ENCODE measurements at places on chromosomes 12 and 14.

- no peak for DNase-seq
Observed at GRCh38 chr14:104924421-104925213, at the start of gene PLD4. Gene PLD4 (plus strand): TSS chr14:104924879. CDS start chr14:104927141, 2,262 bp downstream.

DNA sequence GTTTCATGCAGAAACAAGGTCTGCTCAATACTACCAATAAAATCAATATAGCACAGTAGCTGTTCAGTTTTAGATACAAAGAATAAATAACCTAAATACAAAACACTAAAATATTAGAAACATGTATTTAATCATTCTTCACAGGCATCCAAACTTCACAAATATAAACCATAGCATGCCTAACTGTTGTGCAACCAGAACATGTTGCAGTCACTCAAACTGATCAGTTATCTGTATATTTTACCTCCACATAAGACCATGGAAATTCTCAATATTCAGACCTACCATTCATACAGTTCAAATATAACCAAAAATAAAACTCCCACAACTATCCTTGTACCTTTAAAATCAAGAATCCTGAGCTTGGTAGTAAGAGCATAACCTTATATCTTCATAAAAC is 83.1 kb upstream of the PAWR start:
- no peak for DNase-seq

DNA sequence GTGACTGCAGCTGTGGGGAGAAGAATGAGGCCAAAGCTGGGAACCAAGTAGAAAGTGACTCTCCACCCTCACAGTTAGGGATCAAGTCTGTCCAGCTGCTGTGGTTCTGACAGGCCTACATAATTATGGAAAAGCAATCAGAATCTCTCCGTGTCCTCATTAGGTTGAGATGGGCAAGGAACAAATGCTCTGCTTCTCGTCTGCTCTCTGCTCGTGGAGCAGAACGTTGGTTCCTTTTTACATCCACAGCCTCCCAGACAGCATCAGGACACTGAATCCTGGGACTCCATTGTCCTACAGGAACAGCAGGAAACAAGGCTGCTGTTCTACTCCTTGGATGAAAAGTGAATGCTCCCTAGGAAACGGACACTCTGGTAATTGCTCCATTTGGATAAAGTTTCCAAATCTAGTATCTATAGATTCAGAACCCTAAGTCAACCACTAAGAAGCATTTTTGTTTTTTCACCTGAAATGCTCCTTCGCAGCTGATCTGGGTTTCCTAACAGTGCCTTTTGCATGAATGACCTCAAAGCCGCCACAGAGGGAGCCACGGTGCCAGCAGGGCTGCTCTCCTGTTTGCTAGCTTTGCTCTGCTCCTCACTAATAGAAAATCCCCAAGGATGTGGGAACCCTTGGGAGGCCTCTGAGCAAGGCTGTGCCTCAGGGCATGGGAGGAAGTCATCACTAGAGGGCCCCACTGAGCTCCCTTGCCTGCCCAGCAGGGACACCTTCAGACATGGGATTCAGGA is 102.0 kb downstream of the EGLN3 start:
- peak; percentile 72 for DNase-seq

DNA sequence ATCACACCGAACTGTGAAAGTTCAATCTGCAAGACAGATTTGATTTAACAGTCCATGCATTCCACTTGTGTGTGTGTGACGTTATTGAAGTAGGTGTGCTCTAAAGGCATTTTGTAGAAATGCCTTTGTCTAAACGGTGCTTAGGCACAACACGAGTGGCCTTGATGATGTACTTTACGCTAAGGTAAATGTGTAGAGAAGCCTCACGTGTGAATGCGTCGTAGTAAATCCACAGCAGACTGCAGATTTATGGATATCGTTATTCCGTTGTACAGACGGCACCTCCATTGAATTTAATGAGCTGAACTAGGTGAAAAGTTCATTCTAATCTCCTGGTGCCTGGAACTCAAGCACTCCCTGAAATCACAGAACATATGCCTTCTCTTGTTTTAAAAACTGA is 202.8 kb upstream of the STXBP6 start:
- DNase-seq = no peak

DNA sequence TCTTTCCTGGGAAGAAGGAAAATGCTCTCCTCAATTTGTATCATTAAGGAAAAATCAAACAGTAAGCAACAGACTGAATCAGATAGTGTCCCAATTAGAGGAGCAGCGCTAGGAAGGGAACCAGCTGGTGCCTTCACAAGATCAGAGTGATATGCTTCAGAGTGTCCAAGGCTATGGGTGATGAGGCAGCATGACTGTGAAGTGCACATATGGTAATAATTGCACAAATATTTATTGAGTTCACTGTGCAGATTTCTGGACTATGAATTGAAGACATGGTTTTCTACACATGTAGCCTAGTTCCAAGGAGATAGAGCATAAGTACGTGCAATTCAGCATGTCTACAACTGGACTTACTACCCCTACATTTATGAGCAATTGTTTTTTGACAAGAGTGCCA is 78.8 kb upstream of the EVL start:
- no peak for DNase-seq
